ENCODE measurements at places on chromosomes 6 and 20.

DNA sequence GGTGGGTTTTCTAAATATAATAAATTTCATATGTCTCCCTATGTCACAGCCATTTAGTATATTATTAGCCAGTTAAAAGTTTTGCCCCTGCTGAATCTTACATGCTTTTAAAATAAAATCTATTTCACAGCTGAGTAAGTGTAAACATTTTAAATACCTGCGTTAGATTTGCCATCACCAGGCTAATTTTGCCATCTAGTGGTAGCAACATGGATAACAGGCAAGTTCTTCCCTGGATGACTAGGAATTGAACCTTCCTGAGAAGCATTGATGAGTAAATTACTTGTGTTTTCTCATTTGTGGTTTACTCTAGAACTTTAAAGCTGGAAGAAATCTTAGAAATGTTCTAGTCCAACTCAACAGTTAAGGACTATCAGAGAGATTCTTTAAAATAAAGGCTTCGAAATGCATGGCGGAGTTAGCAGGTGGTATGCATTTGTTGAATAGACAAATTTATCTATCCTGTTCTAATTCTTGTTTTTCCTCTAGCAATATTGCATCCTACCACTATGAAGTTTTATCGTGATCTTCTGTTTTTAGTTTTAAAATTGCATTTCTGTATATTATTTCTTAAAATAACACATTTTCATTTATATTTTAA, 2.6 kb downstream of the PRSS35 start:
- peak; percentile 27 for DNase-seq

DNA sequence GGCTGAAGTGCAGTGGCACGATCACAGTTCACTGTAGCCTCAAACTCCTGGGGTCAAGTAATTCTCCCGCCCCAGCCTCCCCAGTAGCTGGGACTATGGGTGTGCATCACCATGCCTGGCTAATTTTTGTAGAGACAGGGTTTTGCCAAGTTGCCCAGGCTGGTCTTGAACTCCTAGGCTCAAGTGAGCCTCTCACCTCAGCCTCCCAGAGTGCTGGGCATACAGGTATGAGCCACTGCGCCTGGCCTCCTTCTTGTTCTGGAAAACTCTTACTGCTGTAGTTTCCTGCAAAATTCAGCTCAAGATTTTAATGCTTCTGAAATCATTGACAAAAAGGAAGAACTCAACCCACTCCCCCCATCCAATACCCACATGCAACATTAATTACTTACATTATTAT, 21.9 kb upstream of the KCNG1 start:
- no peak for DNase-seq

GRCh38 chr6:63471654-63472053, 100.6 kb upstream of the LOC128125822 start:
- DNase-seq = no peak

GRCh38 chr6:15993716-15994228, 135.1 kb upstream of the MYLIP start:
- DNase-seq = no peak

DNA sequence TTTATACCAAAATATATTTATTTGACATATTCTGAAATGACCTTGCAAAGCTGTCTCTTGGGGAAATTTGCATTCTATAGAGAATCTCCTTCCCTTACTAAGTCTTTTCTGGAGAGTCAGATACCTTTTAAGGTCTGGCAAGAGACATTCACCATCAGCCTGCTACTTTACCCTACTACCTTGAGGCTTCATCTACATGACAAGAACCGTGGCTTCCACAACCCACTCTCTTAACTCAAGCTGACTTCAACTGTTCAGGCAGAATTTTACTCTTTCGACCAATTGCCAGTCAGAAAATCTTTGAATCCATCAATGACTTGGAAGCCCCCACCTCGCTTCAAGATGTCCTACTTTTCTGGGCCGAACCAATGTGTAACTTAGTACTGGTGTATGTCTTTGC, 314.2 kb downstream of the LAMA2 start:
- no peak for DNase-seq

GRCh38 chr6:105429676-105430075, 26.8 kb upstream of the PREP start:
- DNase-seq = no peak

DNA sequence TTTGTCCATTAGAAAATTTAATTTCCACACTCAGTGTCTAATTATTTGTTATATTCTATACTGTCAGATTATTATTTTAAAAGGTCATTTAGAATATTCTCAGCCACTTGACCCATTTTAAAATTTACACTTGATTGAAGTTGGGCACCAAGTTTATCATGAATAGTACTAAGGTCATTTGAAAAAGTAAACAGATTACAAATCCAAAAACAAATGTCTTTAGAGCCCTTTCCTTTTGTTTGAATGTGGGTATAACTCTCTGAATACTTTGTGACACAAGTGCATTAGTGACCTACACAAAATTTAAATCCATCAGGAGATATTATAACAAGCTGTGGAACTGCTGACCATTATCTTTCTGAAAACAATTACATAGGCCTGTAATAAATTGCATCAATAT, 11.3 kb downstream of the HIVEP2 start:
- no peak for DNase-seq

DNA sequence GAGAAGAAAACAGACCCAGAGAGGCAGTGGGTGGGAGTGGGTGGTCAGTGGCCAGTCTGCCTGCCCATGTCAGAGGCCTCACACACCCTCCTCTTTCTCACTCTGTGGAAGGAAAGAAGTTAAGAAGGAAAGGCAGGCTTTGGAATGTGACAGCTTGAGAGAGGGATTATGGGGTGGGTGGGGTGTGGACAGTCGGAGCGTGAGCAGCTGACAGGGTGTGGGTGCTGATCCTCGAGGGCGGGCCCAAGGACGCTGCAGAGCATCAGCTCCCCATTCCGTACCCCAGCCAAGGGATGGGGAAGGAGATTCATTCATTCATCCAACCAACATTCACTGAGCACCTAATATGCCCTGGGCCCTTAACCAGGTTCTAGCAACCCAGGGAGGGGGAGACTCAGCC, 4.8 kb downstream of the TGM6 start:
- DNase-seq = no peak

- no peak for DNase-seq
Measured at GRCh38 chr6:73367761-73368355, 1.8 kb downstream of the OOEP start.

- DNase-seq = no peak
Measured at GRCh38 chr20:35267092-35267491, 10.8 kb downstream of the MMP24OS start.

DNA sequence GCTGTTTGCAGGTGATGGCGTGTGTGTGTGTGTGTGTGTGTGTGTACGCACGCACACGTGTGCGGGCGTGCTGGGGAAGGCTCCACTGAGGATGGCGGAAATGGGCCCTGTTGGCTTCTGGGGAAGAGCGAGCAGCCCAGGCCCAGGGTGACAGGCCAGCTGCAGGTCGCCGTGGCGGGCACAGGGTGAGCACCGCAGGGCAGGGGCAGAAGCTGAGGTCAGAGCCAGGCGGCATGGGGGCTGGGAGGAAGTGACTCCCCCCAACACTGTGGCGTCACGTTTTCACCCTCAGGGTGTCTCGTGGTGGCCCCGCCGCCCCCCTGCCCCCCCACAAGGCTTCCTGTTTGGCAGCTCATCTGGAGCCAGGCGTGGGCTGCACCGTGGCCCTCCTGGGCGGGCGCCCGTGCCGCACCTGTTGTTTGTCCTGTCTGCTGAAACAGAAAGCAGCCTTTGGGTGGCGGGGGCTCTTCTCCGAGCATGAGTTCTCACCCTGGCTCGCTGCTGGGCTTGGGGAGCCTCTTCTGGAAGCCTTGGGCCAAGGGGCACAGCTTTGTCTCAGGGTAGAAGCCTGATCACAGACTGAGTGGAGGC, 7.1 kb downstream of the RBM38 start:
- peak; percentile 84 for DNase-seq
